ENCODE measurements at places on chromosomes 3 and 15. TPM values are rescaled to one million over a fixed set of nuclear protein-coding genes. Genes with fewer than 3 reads are reported as not detected.

- DNase-seq, result no peak
These were observed 83.7 kb downstream of the SEC22A start for GRCh38 chr3:123285479-123285878.

- DNase-seq, result no peak
These were observed 6.0 kb downstream of the HHATL start for GRCh38 chr3:42696356-42697288.

DNA sequence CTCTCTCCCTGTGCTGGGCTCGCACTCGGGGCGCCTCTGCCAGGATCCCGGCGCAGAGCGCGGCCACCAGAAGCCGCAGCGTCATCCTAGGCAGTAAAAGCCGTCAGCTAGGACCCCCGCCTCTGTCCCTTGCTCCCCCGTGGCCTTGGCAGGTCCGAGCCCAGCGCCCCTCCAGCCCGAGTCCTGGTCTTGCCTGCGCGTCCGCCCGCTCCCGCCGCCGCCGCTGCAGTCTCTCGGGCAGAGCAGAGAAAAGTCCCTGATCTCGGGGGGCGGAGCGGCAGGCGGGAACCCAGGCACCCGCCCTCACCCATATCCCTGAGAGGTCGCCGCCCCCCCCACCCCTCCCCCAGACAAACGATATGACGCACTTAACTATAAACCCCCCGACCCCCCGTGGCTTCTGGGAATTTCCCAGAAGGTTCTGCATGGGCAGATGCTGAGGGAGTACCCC is at the start of gene COL7A1:
Gene COL7A1, minus strand, starts transcription at position 255 of the 451 bp plus-strand sequence. Its CDS starts 170 bp downstream, at position 85.
- DNase-seq, result no peak

- DNase-seq, result no peak
These were observed 17.6 kb downstream of the SEMA3F start for GRCh38 chr3:50172626-50173220.

GRCh38 chr3:150237490-150237889 is 170.6 kb upstream of the TSC22D2 start:
- peak; percentile 96 for DNase-seq

- no peak for DNase-seq
These were observed at the start of gene CD96 for GRCh38 chr3:111541911-111542483. Gene CD96 (plus strand): TSS chr3:111542197. CDS start chr3:111542249, 52 bp downstream.

DNA sequence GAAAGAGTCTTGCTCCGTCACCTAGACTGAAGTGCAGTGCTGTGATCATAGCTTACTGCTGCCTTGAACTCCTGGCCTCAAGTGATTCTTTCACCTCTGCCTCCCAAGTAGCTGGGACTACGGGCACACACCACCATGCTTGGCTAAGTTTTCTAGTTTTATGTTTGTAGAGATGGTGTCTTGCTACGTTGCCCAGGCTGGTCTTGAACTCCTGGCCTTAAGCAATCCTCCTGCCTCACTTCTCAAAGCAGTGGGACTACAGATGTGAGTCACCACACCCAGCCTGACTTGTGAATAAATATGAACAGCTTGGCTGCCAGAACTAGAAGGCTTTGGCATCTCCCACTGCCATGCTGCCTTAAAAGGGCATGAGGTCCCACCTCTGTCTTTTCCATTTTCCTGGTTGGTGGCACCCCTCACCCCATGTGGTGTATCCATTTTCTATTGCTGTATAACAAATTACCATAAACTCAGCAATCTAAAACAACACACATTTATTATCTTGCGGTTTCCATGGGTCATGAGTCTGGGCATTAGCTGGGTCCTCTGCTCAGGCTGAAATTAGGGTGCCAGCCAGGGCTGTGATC is 44.3 kb downstream of the PTPRG start:
- no peak for DNase-seq

MNS1 gene
- 1.5 TPM for total RNA-seq

- no peak for DNase-seq
These were observed 59.7 kb downstream of the SENP2 start for GRCh38 chr3:185645596-185646381.

- DNase-seq, result no peak
These were observed 6.5 kb upstream of the MINDY4B start for GRCh38 chr3:150911771-150912170.

MEGF11 gene
- 0.39 TPM for total RNA-seq

RARRES1 gene
- not detected for total RNA-seq

TM2D3 gene
- total RNA-seq, result 26.2 TPM

All from MCF 10A (cell line).